Left kidney (tissue), 8 donors: ENCODE measurements at places on chromosomes 3 and 15. TPM values are rescaled to one million over a fixed set of nuclear protein-coding genes. Genes with fewer than 3 reads are reported as not detected.

The MOBP gene
- 0.22 TPM for polyA plus RNA-seq

DNA sequence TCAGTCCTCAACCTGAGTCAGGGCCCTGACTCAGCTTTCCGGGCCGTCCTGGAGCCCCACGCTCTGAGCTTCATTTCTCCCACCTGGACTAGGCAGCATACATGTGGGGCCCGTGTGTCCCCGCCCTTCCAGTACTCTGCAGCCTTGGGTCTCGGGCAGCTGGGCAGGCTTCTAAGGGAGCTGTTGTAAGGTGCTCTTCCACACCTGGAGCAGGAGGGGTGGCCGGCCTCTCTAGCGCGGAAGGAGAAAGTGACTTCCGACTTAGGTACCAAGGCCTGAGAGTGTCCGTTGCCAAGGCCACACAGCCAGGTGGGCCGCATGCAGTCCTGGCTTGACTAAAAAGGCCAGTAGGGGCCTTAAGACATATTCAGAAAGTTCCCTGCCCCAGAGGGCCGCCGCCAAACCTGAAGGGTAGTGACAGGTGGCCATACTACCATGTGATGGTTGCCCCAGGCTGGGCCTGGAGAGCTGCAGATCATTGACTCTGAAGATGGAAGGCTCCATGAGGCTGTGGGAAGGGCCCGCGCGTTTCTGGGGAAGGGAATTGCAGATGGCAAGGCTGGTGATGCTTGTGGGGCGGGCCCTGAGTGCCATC is 9.4 kb upstream of the SEMA3B start:
- no peak for DNase-seq

- DNase-seq: no peak
These were observed 15.5 kb downstream of the MRPS25 start for GRCh38 chr3:15049584-15049983.

GRCh38 chr3:160369784-160370183 is 29.2 kb downstream of the IFT80 start:
- no peak for DNase-seq

DNA sequence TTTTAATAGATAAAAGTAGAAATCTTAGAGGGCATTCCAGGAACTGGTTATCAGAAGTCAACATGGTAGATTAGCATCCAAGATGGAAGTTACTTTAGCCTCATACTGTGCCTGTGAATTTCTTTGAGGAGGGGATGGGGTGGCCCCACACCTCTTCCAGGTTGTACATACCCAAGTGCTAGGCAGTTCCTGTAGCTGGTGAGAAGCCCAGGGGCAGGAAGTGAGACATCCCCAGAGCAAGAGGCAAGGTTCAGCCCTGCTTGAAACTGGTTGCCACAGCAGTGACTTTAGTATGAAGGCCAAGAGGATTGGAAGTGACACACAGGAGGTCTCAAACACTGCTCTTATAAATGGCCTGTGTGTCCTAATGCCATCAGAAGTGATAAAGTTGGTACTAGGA is 11.9 kb downstream of the GTPBP8 start:
- no peak for DNase-seq

DNA sequence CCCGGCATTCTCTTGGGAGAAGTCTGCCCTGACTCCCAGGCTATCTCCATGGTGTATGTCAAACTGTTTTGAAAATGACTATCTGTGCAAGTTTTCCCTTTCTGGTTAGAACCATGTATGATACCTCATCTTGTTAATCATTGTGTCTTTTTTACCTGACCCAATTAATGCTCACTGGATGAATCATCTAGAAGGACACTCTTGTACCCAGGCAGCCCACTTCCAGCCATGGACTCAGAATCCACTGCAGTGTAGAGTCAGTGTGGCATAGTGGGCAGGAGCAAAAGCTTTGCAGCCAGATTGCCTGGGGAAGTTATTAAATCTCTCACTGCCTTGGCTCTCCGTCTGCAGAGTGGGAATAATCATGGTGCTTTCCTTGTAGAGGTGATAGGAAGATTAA is 1.2 kb downstream of the FAM3D start:
- DNase-seq: no peak

- no peak for DNase-seq
These were observed 10.0 kb upstream of the SNTN start for GRCh38 chr3:63642488-63642887.
